ENCODE measurements at places on chromosomes 7 and 10.

- DNase-seq: peak; percentile 4
These were observed 31.6 kb upstream of the ZNF746 start for GRCh38 chr7:149529136-149529718.

DNA sequence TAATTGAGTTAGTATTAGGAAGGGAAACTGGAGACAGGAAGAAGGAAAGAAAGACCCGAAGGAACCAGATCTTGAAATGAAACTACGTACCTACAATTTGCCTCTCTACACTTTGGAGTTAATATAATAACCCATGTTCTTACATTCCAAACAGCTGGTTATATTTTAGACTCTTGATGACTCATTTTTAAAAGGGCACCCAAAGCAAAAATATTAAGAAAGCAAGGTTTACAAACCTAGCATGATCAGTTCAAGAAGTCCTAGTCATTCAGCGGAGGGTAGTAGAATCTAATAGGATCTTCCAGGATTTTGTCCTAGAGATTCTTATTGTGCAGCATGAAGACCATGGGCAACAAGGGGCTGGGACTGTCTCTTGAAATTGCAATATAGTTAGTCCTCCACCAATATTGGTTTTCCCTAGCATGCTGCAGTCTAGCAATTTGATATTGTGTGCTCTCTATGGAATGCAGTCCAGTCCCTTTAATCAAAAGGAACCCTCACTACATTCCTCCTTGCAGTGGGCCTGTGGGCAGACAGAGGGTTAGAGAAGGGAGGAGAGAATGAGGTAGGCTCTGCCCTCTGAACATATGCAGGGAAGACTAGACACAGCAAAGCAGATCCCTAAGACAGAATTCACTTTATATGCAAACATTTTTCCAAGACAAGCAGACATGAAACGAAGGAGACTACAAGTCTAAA, 230.3 kb downstream of the INHBA start:
- DNase-seq: peak; percentile 47

GRCh38 chr10:124306922-124307371, 111.8 kb downstream of the OAT start:
- DNase-seq: no peak

DNA sequence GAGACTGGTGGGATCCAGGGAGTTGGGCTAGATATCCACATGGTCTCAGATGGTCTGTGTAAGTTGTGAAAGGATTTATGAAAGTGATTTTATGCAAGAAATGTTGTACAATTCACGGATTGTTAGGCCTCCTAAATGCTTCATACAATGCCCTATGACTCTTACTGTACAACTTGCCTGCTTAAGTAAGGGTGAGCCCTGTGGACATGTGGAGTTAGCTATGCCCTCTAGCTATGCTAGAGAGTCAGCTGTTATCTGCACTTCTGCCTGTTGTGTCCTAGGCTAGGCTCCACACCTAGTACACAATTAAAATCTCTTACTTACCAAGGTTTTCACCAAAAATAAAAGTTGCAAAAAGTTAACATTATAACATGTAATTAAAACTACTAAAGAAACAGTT, 1.7 kb upstream of the CFAP43 start:
- no peak for DNase-seq

- DNase-seq: no peak
These were observed 2.2 kb upstream of the SUN1 start for GRCh38 chr7:830069-830468.

GRCh38 chr7:30901856-30902255, 9.8 kb upstream of the AQP1 start:
- DNase-seq: no peak

DNA sequence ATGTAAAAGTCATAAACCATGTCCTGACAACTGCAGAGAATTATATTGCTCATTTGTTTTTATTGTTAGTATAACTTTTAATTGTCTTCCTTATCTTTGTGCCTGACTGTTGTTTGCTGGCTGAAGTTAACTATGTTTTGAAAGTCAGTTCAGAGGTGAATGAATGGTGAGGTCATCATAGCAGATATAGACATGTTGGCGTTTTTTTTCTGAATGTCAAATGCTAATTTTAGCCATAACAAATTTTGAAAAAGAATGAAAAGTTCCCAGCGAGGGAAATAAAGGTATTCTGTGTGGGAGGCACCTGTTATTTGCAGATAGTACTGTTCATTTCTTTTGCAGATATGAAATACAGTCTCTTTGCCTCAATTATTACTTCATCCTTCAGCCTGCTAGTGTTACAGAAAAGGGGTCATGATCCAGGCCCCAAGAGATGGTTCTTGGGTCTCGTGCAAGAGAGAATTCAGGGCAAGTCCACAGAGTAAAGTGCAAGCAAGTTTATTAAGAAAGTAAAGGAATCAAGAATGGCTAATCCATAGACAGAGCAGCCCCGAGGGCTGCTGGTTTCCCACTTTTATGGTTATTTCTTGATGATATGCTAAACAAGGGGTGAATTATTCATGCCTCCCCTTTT, 96.5 kb downstream of the CAMK1D start:
- no peak for DNase-seq

DNA sequence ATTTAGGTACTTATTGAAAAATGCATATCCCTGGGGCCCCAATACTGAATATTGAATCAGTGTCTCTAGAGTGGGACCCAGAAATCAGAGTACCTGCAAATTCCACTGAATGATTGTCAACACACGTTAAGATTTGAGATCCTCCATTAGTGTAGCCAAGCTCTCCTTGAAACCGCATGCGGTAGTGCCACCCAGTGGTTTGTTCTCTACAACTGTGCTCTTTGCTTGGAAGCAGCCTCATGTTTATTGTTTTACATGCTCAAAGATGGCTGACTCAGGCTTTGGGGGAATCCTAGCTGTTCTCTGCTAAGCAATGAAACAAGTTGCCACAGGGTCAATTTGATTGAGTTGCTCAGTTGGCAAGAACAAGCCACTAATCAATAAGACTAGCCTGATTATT, 340.2 kb upstream of the CELF2 start:
- peak; percentile 74 for DNase-seq

- peak; percentile 89 for DNase-seq
These were observed 26.7 kb upstream of the CD36 start for GRCh38 chr7:80611779-80612178.

- DNase-seq: no peak
These were observed 149.0 kb upstream of the INSYN2A start for GRCh38 chr10:127345231-127345965.

DNA sequence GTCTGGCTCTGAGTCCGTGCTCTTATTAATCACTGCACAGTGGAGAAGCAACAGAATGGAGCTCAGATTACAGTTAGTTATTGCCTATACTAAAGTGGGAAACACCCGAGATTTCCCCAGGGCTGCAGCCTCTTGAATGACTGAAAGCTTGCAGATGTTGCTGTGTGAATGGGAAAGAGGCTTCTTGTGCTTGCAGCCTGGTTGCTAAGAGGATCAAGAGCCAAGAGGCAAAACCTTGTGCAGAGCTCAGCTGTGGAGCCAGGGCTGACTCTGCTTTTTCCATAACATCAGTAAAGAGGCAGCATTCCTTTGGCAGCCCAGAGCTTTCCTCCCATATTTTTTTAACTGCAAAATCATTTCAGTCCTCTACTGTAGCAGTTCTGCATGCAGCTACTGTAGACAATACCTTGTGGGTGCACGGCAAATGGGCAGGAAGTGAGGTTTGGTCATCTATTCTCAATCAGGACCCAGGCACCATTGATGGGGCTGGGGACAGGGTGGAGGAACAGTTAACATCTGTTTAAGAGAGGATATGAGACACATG, 86.5 kb downstream of the RALA start:
- DNase-seq: peak; percentile 69

DNA sequence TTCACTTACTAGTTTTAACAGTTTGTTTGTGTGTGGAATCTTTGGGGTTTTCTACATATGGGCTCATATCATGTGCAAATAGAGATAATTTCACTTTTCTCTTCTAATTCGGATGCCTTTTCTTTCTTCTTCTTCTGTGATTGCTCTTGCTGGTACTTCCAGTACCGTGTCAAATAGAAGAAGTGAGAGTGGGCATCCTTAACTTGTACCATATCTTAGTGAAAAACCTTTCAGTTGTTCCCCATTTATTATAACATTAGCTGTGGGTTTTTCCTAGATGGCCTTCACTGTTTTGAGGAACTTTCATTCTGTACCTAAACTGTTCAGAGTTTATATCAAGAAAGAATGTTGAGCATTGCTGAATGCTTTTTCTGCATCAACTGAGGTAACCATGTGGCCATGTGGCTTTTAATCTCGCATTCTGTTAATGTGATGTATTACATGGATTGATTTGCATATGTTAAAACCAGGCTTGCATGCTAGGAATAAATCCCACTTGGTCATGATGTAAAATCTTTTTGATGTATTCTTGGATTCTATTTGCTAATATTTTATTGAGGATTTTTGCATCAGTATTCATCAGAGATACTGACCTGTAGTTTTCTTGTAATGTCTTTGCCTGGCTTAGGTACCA, 78.7 kb downstream of the FAM107B start:
- no peak for DNase-seq

GRCh38 chr10:79185067-79185774, 116.5 kb downstream of the ZMIZ1 start:
- DNase-seq: peak; percentile 40

GRCh38 chr7:132117181-132117580, 459.1 kb downstream of the PLXNA4 start:
- peak; percentile 43 for DNase-seq

DNA sequence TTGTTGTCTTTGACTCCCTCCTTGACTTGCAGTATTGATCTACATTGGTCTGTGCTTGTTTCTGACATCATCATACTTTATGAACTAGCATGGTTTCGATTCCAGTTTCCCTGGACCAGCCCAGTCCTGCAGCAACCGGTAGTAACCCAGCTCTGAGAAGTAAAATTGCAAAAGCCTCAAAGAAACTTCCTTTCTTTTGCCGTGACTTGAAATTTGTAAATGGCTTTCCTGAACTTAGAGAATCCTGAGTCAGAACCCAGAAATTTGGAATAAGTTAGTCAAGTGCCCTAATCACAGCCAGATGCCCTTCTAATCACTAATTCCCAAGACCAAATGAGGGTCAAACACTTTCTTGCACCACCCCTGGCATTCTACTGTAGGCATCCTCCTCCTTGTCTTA, 15.0 kb downstream of the TAS2R60 start:
- DNase-seq: no peak

- DNase-seq: no peak
These were observed 92.8 kb upstream of the KCND2 start for GRCh38 chr7:120180221-120180620.

DNA sequence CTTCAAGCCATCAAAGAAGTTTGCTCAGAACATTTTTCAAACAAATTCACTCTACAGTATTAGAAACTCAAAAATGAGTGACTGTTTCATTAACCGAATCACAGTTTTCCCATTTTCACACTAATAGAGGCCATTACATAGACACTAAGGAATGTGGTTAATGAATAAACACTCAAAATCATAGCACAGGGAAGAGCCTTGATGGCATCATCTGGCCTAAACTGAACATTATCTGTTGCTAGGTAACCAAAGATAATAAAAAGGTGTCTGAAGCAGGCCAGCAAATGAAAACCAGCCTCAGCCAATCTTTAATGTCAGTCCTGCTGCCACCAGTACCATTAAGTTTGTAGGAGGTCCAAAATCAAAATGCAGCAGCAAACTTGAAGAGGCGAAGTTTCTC, 492.4 kb upstream of the STEAP1 start:
- no peak for DNase-seq

GRCh38 chr7:134854816-134855215, 75.4 kb downstream of the CALD1 start:
- no peak for DNase-seq

- DNase-seq: peak; percentile 50
These were observed 98.1 kb downstream of the TCF7L2 start for GRCh38 chr10:113047963-113048781.

GRCh38 chr7:14430926-14431325, 441.5 kb upstream of the ETV1 start:
- DNase-seq: no peak

DNA sequence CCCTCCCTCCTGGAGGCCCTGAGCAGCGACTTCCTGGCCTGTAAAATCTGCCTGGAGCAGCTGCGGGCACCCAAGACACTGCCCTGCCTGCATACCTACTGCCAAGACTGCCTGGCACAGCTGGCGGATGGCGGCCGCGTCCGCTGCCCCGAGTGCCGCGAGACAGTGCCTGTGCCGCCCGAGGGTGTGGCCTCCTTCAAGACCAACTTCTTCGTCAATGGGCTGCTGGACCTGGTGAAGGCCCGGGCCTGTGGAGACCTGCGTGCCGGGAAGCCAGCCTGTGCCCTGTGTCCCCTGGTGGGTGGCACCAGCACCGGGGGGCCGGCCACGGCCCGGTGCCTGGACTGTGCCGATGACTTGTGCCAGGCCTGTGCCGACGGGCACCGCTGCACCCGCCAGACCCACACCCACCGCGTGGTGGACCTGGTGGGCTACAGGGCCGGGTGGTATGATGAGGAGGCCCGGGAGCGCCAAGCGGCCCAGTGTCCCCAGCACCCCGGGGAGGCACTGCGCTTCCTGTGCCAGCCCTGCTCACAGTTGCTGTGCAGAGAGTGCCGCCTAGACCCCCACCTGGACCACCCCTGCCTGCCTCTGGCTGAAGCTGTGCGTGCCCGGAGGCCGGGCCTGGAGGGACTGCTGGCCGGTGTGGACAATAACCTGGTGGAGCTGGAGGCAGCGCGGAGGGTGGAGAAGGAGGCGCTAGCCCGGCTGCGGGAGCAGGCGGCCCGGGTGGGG, 2.2 kb downstream of the TRIM56 start:
- DNase-seq: no peak

GRCh38 chr7:151168003-151168786, 701 bp upstream of the GBX1 start:
- no peak for DNase-seq

- peak; percentile 87 for DNase-seq
These were observed 59.0 kb downstream of the GNA12 start for GRCh38 chr7:2785071-2785500.

DNA sequence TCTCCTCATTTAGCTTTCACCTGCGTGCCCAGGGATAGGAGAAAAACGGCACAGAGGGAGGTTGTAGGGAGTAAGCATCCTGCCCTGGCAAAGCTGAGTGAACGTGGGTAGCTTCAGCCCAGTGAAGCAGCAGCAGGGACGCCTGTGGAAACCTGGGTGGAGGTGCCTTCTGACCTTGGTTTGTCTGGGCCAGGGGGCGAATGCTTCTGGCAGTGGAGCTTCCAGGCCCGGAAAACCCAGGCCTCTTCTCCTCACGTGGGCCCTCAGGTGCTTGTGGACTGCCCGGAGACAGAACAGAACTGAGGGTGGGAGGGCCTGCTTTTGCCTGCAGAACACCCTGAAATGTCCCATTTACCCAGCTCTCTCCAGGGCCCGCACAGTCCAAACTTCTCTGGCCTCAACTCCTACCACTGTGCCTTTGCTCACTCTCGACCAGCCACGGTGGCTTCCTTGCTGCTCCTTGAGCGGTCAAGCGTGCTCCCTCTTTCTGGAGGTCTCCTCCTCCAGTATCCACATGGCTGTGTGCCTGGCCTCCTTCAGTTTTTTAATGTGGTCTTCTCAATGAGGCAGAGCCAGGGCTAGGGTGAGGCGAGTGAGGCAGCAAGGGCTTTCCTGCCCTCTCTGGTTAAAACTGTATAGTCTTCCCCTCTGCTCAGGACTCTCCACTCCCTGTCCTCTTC, 62.4 kb downstream of the TMEM209 start:
- DNase-seq: no peak

- no peak for DNase-seq
These were observed 267.3 kb upstream of the NPVF start for GRCh38 chr7:25495342-25496250.

- no peak for DNase-seq
These were observed 12.6 kb upstream of the AOAH start for GRCh38 chr7:36736899-36737211.
